ENCODE measurements at places on chromosomes 4 and X.

- no peak for DNase-seq
Observed at GRCh38 chrX:116230130-116230898, 59.8 kb downstream of the AGTR2 start.

GRCh38 chr4:58590722-58591121, 1480.5 kb upstream of the IGFBP7 start:
- no peak for DNase-seq

- DNase-seq: peak; percentile 72
Observed at GRCh38 chr4:128517739-128518510, 230.3 kb upstream of the PGRMC2 start.

DNA sequence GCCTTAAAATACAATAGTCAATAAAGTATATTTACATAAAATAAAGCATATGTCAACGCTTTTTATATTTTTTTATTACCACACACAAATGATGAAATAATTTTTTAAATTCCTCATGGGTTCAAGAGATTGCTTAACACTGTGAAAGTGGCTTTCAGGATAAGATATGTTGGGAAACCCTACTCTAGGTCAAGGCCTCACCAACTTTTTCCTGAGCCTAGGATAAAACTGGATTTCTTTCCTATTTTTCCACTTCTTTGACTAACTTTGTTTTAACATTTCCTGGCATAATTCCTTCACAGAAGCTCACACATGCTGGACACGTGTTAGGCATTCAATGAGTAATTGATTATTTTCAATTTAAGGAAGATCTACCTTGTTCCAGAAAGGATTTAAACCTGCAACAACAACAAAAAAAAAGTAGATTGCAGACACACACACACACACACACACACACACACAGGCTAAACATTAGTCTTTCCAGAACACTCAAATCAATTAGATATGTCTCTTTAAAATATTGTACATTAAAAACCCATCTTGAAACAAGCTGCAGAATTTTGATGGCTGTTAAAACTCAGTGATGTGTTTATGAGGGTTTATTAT, 9.1 kb downstream of the KLB start:
- DNase-seq: no peak

Data from Caki2 (cell line).